Activated CD4-positive, alpha-beta T cell treated with anti-CD3 and anti-CD28 coated beads, Interleukin-2, amount 50 U/mL, for 48 hours (primary cell): ENCODE measurements at places on chromosomes 6 and 20.
A peak's percentile ranks its signal among the peaks of the same experiment; 100 is the strongest.

- DNase-seq, result no peak
These were observed 28.9 kb downstream of the SNX5 start for GRCh38 chr20:17939622-17940223.

DNA sequence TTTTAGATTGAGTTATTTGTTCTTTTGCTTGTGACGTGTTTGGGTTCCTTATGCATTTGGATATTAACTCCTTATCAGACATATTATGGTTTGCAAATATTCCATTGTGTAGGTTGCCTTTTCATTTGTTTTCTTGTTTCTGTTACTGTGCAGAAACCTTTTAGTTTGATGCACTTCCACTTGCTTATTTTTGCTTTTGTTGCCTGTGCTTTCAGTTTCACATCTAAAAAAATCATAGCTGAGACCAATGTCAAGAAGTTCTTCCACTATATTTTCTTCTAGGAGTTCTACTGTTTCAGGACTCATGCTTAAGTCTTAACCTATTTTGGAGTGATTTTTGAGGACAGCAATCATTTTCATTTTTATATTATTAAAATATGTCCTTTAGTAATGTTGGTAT lies 113.5 kb downstream of the EPM2A start:
- no peak for DNase-seq

- DNase-seq, result no peak
These were observed 23.6 kb downstream of the MBOAT1 start for GRCh38 chr6:20188630-20189075.

GRCh38 chr6:116446399-116446798 lies 14.8 kb upstream of the CALHM6 start:
- DNase-seq, result no peak

DNA sequence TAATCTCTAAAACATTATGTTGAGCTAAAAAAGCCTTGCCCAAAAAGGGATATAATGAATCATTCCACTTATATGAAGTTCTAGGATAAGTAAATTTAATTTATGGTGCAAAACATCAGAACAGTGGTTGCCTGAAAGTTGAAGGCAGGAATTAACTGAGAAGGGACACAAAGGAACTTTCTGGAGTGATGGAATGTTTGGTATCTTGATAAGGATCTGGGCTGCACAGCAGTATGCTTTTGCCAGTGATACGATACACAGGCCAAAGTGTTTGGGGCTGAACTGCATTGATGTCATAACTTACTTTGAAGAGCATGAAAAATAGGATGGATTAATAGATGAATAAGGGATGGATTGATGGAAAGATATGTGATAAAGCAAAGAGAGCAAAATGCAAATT lies 146.1 kb upstream of the LRFN2 start:
- DNase-seq, result no peak

GRCh38 chr6:1600764-1601157 lies 9.0 kb upstream of the FOXC1 start:
- no peak for DNase-seq

DNA sequence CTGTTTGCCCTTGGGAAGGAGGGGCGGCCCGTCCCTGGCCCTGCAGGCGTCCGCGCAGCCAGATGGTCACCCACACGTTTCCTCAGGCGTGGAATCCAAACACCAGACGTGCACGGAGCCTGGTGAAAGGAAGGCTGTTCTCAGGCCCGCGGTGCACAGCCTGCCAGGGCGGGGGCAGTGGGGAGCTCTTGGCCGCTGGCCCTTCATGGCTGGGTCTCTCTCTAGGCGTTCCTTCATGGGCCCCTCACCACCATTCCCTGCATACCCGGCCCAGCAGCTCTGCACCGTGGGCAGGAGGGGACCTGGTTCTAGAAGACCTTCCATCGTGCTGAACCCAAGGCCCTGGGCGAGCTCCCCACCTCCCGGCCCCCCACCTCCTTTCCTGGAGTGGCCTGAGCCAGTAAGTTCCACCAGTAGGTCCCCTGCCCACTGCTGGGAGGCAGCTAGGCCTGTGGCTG lies 30.4 kb upstream of the SMOC2 start:
- no peak for DNase-seq

DNA sequence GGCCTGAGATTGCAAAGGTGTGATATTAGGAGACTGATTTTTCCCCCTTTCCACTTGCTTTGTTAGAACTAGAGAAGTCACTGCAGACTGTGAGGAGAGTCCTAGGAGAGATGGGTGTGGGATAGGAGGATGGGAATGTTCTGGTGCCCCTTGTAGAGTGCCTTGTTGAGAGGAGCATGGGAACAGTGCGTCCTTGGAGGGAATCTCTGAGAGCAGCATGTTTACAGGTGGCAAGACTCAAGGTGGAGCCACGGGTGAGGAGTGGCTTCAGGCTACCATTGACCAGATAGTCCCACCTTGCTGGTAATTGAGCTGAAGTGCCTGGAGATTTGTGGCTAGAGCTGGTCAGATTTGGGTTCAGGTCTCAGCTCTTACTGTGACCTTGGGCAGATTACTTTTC lies 6.0 kb downstream of the PLCG1 start:
- no peak for DNase-seq

DNA sequence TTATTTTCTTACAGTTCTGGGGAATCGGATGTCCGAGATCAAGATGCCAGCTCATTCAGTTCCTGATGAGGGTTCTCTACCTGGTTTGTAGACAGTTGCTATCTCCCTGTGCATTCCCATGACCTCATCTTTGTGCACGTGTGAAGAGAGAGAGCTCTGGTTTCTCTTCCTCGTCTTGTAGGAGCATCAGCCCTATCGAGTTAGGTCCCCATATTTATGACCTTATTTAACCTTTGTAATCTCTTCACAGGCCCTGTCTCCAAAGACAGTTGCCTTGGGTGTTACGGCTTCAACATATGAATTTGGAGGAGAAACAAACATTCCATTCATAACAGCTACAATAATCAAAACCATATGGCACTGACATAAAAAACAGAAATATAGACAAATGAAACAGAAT lies 455.3 kb downstream of the HACE1 start:
- DNase-seq, result no peak

GRCh38 chr20:48635791-48636267 lies 192.0 kb downstream of the PREX1 start:
- DNase-seq, result peak; percentile 82

GRCh38 chr6:149362289-149362688 lies 37.8 kb upstream of the SUMO4 start:
- no peak for DNase-seq

DNA sequence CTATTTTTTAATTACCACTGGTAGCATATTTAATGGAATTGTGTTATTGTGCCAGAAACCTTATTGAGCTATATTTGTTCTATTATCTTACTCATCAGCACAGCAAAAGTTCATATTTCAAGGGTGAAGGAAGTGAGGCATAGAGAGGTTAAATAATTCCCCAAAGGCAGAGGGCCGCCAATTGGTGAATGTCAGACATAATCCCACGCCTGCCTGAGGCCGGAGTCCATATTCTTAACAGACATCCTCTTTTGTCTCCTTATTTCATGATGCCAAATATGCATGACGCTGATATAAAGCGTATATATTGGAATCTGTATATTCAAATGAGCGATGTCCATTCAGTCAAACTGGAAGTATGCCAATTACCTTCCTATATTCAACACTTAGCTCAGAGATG lies 505.0 kb upstream of the SLC35B3 start:
- DNase-seq, result no peak

DNA sequence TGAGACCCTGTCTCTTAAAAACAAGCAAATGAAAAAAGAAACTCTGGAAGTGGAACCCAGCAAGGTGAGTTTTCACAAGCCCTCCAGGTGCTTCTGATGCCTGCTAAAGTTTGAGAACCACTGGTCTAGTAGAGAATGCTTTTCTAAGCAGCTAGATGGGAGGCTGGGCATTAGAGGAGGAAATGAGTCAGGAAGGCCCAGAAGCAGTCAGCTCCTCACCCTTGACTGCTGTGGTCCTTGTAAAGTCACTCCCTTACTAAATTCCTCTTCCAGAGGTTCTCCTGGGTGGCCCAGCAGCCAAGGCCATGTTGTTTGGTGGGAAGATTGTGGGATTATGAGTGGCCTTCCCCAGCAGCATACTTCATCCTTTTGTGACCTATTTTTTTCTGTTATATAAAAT lies 52.0 kb upstream of the FYN start:
- no peak for DNase-seq

DNA sequence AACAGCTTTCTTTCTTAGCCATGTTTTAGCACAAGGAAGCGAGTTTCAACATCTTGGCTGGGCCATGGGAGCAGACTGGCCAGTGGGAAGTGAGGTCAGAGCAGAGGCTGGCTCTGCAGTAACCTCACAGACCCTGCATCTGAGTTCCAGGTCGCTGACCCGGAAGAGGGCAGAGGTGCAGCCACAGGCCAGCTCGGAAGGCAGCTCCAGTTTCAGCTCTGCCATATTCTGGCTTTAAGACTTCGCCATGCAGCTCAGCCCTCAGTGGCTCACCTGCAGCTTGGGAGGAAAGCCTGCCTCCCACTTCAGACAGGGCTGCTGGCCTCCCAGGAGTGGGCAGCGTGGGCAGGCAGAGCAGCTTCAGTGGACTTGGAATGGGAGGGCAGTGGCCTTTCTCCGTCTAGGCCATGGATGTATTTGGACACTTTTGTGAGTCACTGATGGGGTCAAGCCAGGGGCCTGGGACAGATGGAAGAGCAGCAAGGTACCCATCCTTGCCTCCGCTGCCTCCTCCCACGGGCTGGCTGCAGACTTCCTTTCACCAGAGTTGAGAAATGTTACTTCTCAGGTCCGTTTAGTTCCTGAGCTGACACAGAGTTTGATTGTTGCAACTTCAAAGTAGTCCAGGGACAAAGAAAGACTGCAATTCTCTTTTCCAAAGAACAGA lies 18.5 kb downstream of the CST8 start:
- no peak for DNase-seq

DNA sequence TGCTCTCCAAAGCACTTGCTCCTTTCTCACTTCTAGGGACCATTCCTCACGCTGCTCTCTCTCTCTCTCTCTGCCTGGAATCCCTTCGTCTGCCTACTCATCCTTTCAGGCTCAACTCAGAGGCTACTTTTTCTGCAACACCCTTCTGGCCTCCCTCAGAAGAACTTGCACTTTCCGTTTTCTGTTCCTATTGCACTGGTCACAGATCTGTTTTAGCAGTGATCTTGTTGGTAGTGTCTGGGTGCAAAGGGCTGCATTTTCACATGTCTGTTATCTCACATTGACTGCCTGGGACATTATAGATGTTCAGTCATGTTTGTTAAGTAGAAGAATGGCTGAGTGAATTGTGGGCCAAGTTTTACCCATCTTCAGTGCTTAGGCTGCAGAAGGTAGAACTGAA lies 63.5 kb downstream of the RIN2 start:
- no peak for DNase-seq

GRCh38 chr20:29878281-29878741 lies 1379.2 kb upstream of the DEFB115 start:
- DNase-seq, result no peak

DNA sequence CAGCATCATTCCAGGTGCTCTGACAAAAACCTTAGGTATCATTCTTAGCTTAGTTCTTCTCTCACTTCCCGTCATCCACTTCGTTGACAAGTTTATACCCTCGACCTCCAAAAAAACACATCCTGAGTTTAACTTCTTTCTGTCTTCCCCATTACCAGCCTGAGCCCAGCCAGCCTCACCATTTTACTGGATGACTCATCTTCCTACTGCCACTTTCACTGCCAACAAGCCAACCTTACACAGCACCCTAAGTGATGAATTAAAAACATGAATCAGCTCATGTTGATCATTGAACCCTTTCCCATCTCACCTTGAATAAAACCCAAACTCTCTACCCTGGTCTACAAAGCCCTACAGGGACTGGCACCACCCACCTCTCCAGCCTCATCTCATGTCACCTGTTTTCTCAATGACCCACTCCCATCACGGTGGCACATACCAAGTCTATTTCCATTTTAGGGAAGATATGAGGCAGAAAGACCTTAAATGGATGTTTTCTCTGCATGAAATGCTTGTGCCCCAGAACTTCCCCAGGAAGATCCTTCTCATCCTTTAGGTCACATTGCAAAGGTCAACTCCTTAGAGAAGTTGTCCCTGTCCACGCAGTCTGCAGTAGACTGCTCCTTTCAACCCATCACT lies 9.9 kb upstream of the UST start:
- no peak for DNase-seq

DNA sequence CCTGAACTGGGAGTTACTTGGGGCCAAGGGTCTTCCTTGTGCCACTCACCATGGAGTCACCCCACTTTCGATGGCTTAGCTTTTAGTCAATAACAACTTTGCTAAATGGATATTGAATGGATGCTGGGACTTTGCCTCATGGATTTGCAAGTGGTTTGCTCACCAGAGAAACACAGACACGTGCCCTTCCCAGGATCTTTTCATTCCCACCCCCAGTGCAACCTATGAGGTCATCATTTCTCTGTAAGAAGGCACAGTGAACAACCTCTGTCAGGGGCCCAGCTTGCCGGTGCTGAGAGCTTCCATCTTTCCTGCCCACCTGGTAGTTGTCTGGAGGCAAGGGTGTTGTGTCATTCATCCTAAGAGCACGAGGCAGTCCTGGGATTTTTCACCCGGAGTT lies 256.8 kb upstream of the PMEPA1 start:
- no peak for DNase-seq

GRCh38 chr20:38723017-38723847 lies 1.1 kb upstream of the SLC32A1 start:
- peak; percentile 7 for DNase-seq

DNA sequence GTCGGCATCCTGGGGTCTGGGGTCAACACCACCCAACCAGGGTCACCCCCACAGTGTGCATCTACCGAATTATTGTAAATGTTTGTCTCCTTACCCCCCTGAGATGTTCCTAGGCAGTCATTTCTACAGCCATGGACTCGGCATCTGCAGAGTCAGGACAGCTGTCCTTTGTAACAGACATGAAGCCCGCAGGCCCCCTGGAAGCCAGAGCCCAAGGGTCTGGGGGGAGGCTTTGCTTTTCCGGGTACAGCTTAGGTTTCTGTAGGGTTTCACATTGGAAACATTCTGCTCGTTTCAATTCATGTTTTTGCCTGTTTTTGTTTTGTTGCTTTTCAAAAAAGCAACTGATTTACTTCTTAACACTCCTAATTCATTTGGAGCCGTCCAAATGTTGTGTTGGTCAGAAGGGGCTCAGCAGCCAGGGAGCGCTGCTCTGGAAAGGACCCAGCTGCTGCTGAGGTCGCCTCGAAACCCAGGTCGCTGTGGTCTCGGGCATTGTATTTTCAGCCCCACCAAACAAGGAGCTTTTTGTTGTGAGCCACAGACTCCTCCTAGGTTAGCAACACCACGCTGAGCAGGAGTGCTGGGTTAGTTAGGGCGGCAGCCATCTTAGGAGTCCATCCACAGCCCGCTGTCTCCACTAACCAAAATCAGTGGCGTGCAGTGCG lies 160.4 kb downstream of the TMEM242 start:
- no peak for DNase-seq

GRCh38 chr6:90187437-90188121 lies 109.1 kb downstream of the BACH2 start:
- DNase-seq, result no peak

GRCh38 chr6:89161326-89162046 lies 15.6 kb downstream of the PM20D2 start:
- DNase-seq, result no peak
